ENCODE measurements at places on chromosomes 7 and 10. TPM values are rescaled to one million over a fixed set of nuclear protein-coding genes. Genes with fewer than 3 reads are reported as not detected.

DNA sequence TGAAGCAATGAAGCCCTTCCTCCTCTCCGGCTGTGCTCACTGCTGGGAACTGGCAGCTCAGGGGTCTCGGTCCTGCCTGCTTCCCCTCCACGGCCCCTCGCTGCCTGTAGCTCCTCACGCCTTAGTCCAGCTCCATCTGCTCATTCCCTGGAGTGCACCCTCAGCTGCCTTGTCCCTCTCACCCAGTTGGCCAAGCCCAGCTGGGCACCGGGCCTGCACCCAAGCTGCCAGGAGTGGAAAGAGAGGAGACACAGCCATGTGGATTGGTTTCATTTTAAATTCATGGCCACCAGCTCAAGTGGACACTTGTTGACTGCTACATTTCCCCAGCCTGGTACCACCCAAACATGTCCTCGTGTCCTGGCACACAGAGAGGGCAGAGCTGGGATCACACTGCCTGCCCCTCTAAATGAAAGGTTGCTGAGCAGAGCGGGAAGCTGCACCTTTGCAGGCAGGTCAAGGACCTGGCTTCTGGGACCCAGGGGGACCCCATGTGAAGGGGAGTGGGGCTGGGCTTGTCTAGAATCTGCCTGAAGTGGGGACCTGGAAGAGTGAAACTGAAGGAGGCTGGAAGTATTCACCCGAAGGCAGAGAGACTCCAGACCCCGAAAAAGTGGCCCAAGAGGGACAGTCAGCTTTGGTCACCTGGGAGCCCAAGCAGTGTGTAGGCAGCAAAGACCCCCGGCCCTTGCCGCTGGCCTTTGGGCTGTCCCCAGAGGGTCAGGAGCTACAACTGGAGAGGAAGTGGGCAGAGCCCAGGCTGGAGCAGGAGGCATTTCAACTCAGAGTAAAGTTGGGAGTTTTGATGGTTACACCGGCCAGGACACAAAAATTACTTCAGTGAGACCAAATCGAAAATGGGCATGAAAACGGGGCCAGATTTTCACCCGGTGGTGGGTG is 15.0 kb upstream of the BNIP3 start:
- H3K4me3 ChIP-seq = no peak overlapping the region
- H3K27ac ChIP-seq = no peak overlapping the region
- peaks cover 7% of the 10 kb centered on the region for H3K4me1 ChIP-seq
- DNase-seq = no peak
- H3K36me3 ChIP-seq = no peaks in the 10 kb centered on the region
- H3K27me3 ChIP-seq = no peaks in the 10 kb centered on the region

MUC12 gene
- total RNA-seq = 12.2 TPM

- no peak overlapping the region for H3K27ac ChIP-seq
- no peak for DNase-seq
- peaks cover 2% of the 10 kb centered on the region for H3K4me1 ChIP-seq
- H3K4me3 ChIP-seq = peak overlapping the region; percentile 94
- peaks cover 39% of the 10 kb centered on the region for H3K36me3 ChIP-seq
These were observed 2.0 kb downstream of the TNKS2 start for GRCh38 chr10:91800182-91800581.

DNA sequence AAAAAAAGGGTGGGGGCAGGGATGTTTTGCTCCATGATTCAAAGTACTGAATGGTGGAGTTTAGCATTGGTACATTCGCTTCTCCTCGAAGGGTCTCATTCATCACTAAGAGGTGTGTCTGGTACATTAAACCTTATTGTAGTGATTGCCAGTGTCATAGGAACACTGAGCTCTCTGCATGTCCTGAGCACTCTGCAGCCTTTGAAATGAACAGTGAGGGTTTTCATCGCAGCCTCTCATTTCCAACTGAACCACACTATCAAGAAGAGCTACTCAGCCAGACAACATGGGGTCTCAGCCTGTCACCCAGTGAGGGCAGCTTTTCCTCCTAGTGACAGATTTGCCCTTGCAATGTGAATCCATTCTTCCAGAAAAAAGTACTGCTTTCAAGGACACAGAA is 7.6 kb upstream of the DEPP1 start:
- no peak overlapping the region for H3K27ac ChIP-seq
- DNase-seq = no peak
- peaks cover 12% of the 10 kb centered on the region for H3K4me1 ChIP-seq
- H3K27me3 ChIP-seq = no peaks in the 10 kb centered on the region
- peaks cover 4% of the 10 kb centered on the region for H3K36me3 ChIP-seq

- no peaks in the 10 kb centered on the region for H3K27me3 ChIP-seq
- no peaks in the 10 kb centered on the region for H3K4me1 ChIP-seq
- no peak for DNase-seq
- no peak overlapping the region for H3K27ac ChIP-seq
- H3K4me3 ChIP-seq = no peak overlapping the region
These were observed 17.5 kb downstream of the INPP5A start for GRCh38 chr10:132554991-132555647.

- H3K27ac ChIP-seq = no peak overlapping the region
- H3K4me3 ChIP-seq = no peak overlapping the region
- DNase-seq = no peak
- no peaks in the 10 kb centered on the region for H3K27me3 ChIP-seq
These were observed 17.5 kb upstream of the SNX8 start for GRCh38 chr7:2331707-2332106.

DNA sequence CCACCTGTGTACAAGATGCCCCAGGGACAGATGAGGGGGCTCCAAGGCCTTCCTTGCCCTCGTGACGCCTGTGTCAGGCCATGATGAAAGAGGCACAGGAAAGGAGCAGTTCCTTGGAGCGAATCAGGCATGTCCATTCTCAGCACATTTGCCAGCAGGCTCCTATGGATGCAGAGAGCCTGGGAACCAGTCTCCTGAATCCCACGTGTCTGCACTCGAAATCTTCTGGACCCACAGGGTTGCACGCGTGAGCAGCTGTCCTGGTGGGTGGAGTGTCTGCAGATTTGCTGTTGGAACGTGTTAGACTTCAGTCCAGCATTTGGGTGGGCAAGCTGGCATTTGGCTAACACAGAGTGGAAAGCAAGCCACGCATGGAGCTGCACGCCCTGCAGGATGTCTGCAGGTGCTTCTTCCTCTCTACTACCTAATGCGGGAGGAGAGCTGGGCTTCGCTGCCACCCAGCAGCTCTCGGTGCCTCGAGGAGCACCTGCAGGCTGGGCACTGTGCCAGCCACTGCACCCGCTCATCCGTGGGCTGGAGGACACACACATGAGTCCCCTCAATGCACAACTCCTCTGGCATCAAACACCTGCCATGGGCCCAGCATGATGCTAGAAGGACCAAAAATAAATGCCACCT is 140.7 kb downstream of the PAXIP1 start:
- no peak overlapping the region for H3K4me3 ChIP-seq
- no peak overlapping the region for H3K27ac ChIP-seq
- DNase-seq = no peak
- no peaks in the 10 kb centered on the region for H3K36me3 ChIP-seq
- H3K4me1 ChIP-seq = no peaks in the 10 kb centered on the region

AGR3 gene
- not detected for total RNA-seq

- H3K36me3 ChIP-seq = no peaks in the 10 kb centered on the region
- no peak overlapping the region for H3K27ac ChIP-seq
- no peaks in the 10 kb centered on the region for H3K27me3 ChIP-seq
These were observed 63.2 kb upstream of the BMPER start for GRCh38 chr7:33842150-33842549.

TCAF2 gene
- total RNA-seq = 0.04 TPM

IGF2BP3 gene
- 197 TPM for total RNA-seq

OTUD1 gene
- 3.8 TPM for total RNA-seq

DNA sequence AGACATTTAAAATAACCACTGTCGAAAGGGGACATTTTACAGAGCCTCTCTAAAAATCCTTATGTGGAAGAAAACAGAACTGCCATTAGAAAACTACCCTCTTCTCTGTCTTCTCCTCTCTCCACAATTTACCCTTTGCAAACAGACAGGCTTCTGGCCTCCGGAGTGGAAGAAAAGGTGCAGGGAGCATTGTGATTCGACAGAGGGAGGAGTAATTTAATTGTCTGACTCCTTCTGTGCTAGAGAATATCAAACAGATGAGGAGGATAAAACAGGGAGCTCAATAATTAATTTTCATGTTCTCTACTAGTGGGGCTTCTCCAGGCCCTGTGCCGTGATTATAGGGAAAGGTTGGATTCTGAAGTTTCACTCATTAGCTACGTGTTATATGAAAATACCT is 615.5 kb upstream of the MKI67 start:
- H3K27ac ChIP-seq = no peak overlapping the region
- DNase-seq = no peak
- H3K4me3 ChIP-seq = no peak overlapping the region
- H3K4me1 ChIP-seq = peaks cover 3% of the 10 kb centered on the region
- no peaks in the 10 kb centered on the region for H3K36me3 ChIP-seq
- H3K27me3 ChIP-seq = no peaks in the 10 kb centered on the region

DNA sequence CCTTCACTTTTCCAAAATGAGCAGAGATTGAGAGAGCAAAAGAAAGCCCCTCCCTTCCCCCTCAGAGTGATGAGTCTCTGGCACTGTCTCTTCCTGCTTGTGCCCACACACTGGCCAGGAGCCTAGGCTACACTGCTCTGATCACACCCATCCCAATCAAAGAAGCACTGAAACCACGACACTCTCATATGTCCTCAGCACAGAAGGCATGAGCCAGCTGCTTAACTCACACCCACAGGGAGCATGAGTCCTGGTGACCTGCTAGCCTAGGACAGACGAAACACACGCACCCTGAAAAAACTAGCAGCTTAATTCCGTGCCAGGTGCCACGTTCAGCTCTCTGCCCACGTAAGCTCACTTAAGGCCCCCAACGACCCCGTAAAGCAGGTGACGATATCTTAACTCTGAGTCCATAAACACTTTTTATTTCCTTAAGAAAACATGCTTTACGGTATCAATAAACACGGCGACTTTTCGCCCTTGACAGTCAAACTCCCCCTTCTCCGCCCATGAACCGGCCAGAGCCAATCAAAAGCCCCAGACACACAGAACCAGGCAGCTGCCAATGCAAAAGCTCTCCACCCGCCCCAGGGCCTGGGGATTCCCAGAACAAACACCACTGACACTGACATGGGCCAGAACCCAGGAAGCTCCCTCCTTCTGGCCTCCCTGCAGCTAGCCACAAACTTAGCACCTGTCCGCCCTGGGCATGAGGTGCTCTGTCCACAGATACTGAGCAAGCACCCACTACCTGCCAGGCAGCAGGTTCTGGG is 69.0 kb downstream of the TNRC18 start:
- H3K27ac ChIP-seq = no peak overlapping the region
- 0 out of 2 replicates have a peak, but pooled peaks cover 2% of the 10 kb centered on the region for H3K4me1 ChIP-seq

DNA sequence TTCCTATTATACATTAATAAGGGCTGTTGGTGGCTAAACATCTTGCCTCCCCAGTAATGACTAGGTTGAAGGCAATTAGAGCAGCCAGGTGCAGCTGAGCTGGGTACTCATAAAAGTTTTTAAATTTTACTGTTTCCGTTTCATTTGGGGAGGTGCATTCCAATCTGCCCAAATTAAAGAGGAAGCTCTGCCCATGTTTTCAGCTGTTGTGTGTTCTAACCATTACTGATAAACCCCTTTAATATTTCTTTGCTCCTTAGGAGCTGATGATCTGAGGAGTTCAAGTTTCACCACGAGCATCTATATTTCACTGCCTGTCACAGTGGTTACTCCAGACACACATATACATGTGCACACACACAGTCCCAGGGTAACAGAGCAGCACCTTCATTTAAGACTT is 94.4 kb downstream of the JAZF1 start:
- no peaks in the 10 kb centered on the region for H3K27me3 ChIP-seq
- H3K4me1 ChIP-seq = peaks cover 11% of the 10 kb centered on the region
- H3K27ac ChIP-seq = no peak overlapping the region
- H3K4me3 ChIP-seq = no peak overlapping the region

COL17A1 gene
- 1.9 TPM for total RNA-seq

GRCh38 chr7:55194522-55194921 is 170.6 kb upstream of the LANCL2 start:
- H3K4me3 ChIP-seq = no peak overlapping the region
- peaks cover 20% of the 10 kb centered on the region for H3K4me1 ChIP-seq
- DNase-seq = no peak
- no peaks in the 10 kb centered on the region for H3K36me3 ChIP-seq

GRCh38 chr7:16498122-16498521 is 28.5 kb upstream of the LRRC72 start:
- no peaks in the 10 kb centered on the region for H3K36me3 ChIP-seq
- H3K27me3 ChIP-seq = no peaks in the 10 kb centered on the region
- no peak overlapping the region for H3K4me3 ChIP-seq
- H3K27ac ChIP-seq = no peak overlapping the region
- H3K4me1 ChIP-seq = no peaks in the 10 kb centered on the region
- no peak for DNase-seq

SPAM1 gene
- not detected for total RNA-seq

ZNF398 gene
- total RNA-seq = 62.4 TPM

DNA sequence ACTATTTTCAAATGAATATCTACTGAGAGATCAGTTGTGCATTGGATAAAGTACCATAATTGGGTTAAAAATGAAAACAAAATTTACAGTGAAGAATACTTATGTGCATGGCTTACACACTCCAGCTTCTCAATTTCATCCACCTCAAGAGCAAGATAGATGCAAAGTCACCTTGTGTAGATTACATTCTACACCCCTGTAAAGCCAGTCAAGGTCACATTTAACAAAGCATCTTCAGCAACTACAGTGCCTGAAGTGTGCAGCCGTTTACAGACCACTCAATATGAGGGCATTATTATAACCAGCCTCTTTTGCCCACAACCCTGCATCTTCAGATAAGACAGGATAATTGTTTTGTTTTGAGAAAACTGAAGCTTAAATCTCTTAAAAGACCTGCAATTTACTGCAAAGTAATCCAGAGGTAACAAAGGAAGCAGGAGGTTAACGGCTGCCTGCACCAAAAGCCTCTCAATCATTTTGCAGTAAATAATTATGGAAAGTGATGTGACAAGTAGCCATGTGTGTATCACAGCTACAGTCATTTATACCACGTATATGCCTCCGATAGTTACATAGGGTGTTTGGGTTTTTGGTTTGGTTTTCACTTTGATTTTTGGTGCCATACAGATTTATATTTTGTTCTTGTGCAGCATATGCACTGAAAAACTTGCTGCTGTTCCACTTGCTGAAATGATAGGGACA is 4.9 kb downstream of the PURB start:
- no peak for DNase-seq
- H3K36me3 ChIP-seq = peaks cover 13% of the 10 kb centered on the region
- peaks cover 6% of the 10 kb centered on the region for H3K4me1 ChIP-seq
- no peak overlapping the region for H3K27ac ChIP-seq
- peak overlapping the region; percentile 40 for H3K4me3 ChIP-seq
- no peaks in the 10 kb centered on the region for H3K27me3 ChIP-seq

ANXA8 gene
- 0.22 TPM for total RNA-seq

- no peak overlapping the region for H3K4me3 ChIP-seq
- H3K36me3 ChIP-seq = peaks cover 11% of the 10 kb centered on the region
- H3K27me3 ChIP-seq = no peaks in the 10 kb centered on the region
- H3K4me1 ChIP-seq = peaks cover 2% of the 10 kb centered on the region
- peak; percentile 74 for DNase-seq
- H3K27ac ChIP-seq = no peak overlapping the region
These were observed 563.0 kb upstream of the SEMA3D start for GRCh38 chr7:85749696-85750453.

CCDC136 gene
- total RNA-seq = 28.7 TPM

Data from H9 (cell line).